Chondrocyte (in vitro differentiated cells): ENCODE measurements at places on chromosomes 16 and 17. TPM values are rescaled to one million over a fixed set of nuclear protein-coding genes. Genes with fewer than 3 reads are reported as not detected.
A peak's percentile ranks its signal among the peaks of the same experiment; 100 is the strongest.

Gene CIBAR2
- not detected in 3 replicates for total RNA-seq

Gene TMEM100
- total RNA-seq, result 4.7 to 7.5 TPM (median 5.3 TPM) in 3 replicates

Gene SDR42E1
- total RNA-seq, result not detected in 3 replicates

Gene ACSM2A
- total RNA-seq, result 0.21 TPM in 1 of 3 replicates, not detected in the others

Gene KRTAP9-8
- not detected in 3 replicates for total RNA-seq

Gene KIF18B
- total RNA-seq, result 3.9 to 7.7 TPM (median 5.2 TPM) in 3 replicates

DNA sequence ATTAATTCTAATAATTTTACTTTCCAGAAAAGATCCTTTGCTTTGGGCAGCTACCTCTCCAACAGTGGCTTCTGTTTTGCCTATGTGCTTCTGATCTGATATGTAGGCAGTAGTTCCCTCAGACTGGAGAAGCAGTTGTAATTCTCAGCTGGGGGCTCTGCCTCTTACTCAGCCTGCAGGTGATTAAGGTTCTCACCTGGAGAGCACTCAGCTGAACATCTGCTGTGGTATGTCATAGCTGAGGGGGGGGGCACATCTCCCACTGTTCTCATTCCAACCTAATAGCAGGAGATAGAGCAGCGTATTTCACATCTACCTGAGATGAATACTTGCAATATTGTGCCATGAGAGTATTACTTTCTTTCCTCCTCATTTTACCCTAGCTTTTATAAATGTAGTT is 511.9 kb upstream of the CDH8 start:
- no peak overlapping the region for H3K4me3 ChIP-seq
- DNase-seq, result no peak
- no peaks in the 10 kb centered on the region for H3K27me3 ChIP-seq

DNA sequence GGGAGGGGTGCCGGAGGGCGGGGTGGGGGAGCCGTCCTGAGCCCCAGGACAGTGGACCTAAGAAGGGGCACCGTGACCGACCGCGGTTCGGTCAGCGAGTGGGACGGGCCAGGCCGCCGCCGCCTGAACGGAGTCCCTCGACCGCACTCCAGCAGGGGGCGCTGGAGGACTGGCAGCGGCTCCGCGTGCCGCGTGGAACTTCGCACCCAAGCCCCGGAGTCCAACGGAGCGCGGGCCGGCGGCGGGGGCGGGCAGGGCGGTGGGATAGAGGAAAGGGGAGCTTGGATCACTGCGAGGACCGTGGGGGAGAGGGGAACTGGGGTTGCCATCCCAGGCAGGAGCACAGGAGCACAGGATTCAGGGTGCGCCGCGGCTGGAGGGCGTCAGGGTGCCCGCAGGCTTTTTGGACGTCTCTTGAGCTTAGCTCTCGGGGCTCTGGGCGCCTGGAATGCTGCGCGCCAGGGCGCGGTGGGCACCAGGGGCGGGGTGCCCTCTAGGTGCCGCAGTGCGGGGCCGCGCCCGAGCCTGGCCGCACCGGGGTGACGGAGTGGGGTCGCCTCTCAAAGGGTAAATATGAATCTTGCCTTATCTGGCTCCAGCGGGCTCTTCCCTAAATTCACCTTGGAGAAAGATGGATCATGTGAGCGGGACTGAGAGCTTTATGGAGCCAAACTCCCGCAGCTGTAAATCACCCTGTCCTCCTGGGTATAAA is 379 bp upstream of the OTOP2 start:
- no peaks in the 10 kb centered on the region for H3K4me1 ChIP-seq
- H3K4me3 ChIP-seq, result peak overlapping the region; percentile 41
- no peaks in the 10 kb centered on the region for H3K36me3 ChIP-seq
- peaks cover 49% of the 10 kb centered on the region for H3K27me3 ChIP-seq

DNA sequence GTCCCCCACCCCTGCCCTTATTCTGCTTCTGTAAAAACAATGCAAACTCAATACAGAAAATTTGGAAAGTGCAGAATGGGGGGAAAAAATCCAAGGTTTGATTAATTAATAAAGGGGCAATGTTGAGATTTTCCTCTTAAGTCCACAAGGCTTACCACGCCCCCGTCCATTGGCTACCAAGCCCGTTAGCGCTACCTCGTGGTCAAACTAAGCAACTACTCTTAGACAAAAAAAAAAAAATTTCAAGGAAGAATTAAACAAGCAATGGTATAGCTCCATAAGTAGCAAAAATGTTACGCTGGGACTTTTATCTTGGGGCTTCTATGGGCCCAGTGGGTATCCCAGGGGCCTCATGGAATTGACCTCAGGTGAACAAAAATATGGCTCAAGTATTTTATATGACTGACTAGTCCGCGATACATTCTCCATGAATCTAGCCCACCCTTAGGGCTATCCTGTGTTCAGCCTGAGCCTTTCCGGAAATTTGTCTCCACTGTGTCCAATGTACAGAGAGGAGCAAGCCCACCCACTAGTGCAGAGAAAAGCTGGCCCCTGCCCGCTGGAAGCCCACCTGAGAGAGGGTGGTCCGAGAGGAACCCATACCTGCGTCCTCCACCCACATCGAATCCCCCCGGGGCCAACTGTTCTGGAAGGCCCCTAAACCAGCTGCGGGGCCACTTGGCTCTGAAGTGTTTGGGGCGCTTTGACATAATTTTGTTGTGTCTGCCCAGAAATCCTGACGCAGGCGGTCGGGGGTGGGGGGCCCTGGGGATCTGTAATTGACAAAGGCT is 19.1 kb upstream of the TEX2 start:
- no peaks in the 10 kb centered on the region for H3K27me3 ChIP-seq
- DNase-seq, result no peak
- no peak overlapping the region for H3K4me3 ChIP-seq
- H3K4me1 ChIP-seq, result peaks cover 21% of the 10 kb centered on the region
- H3K27ac ChIP-seq, result no peak overlapping the region

DNA sequence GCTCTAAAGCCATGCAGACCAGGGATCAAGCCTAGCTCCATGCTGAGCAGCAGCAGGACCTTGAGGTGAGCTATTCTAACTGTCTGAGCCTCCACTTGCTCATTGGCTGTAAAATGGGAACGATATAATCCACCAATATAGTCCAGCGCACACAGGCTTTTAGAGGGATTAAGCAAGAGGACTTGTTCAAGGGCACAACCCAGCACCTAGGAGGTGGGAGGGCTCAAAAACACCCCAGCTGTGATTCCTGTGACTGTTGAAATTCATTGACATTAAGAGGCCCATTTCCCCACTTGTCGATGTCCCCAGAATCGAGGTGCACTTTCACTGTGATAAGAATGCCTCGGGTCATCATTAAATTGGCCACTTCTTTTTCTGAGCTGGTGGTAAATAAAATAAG is 4.1 kb downstream of the USH1G start:
- no peaks in the 10 kb centered on the region for H3K4me1 ChIP-seq
- H3K27ac ChIP-seq, result no peak overlapping the region
- no peaks in the 10 kb centered on the region for H3K36me3 ChIP-seq
- no peak for DNase-seq

DNA sequence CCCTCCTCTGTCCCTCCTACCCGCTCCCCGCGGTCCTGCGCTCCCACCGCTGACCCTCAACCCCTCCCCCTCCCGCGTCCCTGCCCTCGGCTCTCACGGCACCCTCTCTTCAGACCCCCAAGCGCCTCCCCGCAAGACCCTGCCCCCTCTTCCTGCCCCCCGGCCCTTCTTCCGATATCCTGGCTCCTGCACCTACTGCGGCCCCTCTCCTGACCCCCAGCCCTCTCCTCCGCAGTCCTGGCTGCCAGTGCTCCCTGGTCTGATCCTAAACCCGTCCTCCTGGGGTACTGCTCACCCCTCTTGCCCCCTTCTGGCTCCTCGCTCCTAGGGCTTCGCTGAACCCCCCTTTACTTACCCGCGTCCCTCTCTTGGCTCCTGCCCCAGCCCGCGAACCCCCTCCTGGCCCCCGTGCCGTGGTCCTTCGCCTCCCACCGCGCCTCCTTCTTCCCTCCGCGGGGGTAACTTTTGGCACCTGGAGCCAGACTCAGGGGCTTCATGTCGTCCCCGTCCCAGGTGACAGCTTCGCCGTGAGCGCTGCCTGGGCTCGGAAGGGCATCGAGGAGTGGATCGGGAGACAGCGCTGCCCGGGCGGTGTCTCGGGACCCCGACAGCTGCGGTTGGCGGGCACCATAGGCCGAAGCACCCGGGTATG is 839 bp downstream of the NKD1 start:
- no peak for DNase-seq
- no peak overlapping the region for H3K27ac ChIP-seq
- peaks cover 20% of the 10 kb centered on the region for H3K4me1 ChIP-seq

DNA sequence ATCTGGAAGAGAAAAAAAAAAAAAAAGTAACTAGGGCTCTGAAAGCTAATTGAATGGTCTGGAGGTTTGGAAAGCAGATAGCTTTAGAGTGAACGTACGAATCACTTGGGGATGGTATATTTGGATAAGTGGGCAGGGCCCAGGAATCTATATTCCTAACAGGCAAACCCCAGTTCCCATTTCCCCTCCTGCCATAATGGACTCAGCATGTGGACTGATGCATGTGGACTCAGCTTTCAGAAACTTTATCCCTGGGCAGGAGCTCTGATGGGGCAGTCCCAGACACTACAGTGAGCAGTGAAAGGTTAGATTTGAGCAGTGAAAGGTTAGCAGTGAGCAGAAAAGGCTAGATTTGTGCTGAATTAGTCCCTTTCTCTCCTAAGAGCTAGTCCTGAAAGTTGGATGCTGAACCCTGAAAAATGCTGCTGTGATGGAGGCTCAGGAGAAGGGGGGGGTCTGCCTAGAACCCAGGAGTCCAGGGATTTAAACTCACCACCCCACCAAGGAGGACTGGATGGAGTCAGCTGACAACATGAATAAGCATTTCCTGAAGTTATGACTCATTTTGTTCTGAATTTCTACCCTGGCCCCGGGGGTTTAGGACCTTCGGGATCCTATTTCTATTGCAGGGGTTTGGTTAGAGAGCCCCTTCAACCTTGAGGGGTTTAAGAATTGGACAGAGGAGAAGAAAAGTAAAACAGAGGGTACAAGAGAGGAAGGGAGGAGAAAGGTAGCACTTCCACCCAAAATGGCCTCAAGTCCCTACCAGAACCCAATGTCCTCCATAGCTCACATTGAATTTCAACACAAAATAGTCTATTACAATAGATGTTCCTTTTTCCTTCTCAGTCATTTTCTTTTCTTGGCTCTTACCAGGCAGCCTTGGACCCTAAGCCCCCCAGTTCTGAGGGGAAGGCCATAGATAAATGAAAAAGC is 10.3 kb upstream of the FZD2 start:
- H3K4me1 ChIP-seq, result peaks cover 78% of the 10 kb centered on the region
- H3K36me3 ChIP-seq, result no peaks in the 10 kb centered on the region
- no peaks in the 10 kb centered on the region for H3K27me3 ChIP-seq
- H3K27ac ChIP-seq, result peak overlapping the region; percentile 98

GRCh38 chr17:14427900-14428647 is 127.2 kb downstream of the HS3ST3B1 start:
- peak overlapping the region; percentile 2 for H3K4me3 ChIP-seq
- peaks cover 18% of the 10 kb centered on the region for H3K4me1 ChIP-seq
- no peak overlapping the region for H3K27ac ChIP-seq
- no peaks in the 10 kb centered on the region for H3K36me3 ChIP-seq

- H3K4me1 ChIP-seq, result peaks cover 4% of the 10 kb centered on the region
- H3K27me3 ChIP-seq, result no peaks in the 10 kb centered on the region
- no peak for DNase-seq
- no peak overlapping the region for H3K27ac ChIP-seq
Observed at GRCh38 chr17:69431835-69432234, 17.3 kb downstream of the MAP2K6 start.

DNA sequence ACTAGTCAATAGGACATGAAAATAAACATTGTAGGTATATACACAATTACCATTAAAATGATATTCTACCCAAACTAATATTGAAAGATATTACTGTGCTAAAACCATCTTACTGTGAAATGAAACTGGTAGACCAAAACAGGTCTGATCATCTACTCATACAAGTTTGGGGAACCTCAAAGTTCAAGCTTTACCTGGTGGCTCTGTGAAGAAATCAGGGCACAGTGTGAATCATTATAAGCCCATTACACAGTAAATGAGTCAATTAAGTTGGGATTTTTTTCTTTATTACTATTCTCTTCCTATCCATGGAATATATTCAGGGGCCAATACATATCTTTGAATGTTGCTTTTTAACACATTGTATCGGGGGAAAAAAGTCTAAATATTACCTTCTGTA is 57.1 kb downstream of the HELZ start:
- H3K4me1 ChIP-seq, result peaks cover 2% of the 10 kb centered on the region
- DNase-seq, result no peak
- no peaks in the 10 kb centered on the region for H3K27me3 ChIP-seq
- H3K27ac ChIP-seq, result no peak overlapping the region

DNA sequence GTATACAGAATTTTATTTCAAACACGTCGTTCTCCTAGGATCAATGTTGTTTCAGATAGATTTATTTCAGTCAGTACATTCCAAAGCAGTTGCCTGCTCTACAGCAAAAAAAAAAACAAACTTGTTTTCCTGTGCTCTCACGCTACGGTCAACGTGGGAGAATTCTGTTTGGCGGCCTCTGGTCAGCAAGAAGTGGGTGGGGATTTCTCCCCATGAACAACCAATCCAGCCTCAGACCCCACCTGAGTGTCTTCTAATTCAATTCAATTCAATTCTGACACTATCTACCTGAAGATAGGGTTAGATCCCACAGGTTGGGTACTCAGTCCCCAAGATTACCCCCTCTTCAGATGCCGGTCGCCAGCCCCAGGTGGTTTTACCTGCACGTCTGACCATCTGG is 22.1 kb downstream of the C17orf58 start:
- H3K27ac ChIP-seq, result no peak overlapping the region
- H3K4me3 ChIP-seq, result no peak overlapping the region
- H3K36me3 ChIP-seq, result peaks cover 13% of the 10 kb centered on the region
- H3K4me1 ChIP-seq, result peaks cover 8% of the 10 kb centered on the region
- DNase-seq, result no peak
- no peaks in the 10 kb centered on the region for H3K27me3 ChIP-seq

- peaks cover 12% of the 10 kb centered on the region for H3K4me1 ChIP-seq
- no peaks in the 10 kb centered on the region for H3K27me3 ChIP-seq
- H3K27ac ChIP-seq, result no peak overlapping the region
- H3K36me3 ChIP-seq, result peaks cover 2% of the 10 kb centered on the region
Observed at GRCh38 chr17:38724337-38724988, 5.7 kb upstream of the CISD3 start.

DNA sequence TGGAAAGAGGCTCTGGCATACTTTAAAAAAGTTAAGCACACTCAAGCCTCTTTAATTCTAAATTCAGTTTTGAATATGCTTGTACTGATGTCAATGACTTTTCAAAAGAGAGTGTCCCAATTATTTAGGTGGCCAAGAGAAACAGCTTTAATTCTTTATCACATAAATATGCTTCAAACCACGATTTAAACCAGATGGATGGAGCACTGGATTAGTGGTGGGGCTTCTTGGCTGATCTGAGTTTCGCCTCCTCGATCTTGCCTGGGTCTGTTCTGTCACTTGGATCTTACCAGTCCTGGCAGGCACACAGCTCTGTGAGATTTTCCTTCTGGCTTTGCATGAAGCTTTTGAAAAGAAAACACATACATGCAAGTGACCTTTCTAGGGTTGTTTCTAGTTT is 467.8 kb downstream of the MAF start:
- no peaks in the 10 kb centered on the region for H3K4me1 ChIP-seq
- peaks cover 2% of the 10 kb centered on the region for H3K27me3 ChIP-seq
- no peak overlapping the region for H3K4me3 ChIP-seq
- no peak overlapping the region for H3K27ac ChIP-seq
